ENCODE measurements at places on chromosomes 2 and 18.

DNA sequence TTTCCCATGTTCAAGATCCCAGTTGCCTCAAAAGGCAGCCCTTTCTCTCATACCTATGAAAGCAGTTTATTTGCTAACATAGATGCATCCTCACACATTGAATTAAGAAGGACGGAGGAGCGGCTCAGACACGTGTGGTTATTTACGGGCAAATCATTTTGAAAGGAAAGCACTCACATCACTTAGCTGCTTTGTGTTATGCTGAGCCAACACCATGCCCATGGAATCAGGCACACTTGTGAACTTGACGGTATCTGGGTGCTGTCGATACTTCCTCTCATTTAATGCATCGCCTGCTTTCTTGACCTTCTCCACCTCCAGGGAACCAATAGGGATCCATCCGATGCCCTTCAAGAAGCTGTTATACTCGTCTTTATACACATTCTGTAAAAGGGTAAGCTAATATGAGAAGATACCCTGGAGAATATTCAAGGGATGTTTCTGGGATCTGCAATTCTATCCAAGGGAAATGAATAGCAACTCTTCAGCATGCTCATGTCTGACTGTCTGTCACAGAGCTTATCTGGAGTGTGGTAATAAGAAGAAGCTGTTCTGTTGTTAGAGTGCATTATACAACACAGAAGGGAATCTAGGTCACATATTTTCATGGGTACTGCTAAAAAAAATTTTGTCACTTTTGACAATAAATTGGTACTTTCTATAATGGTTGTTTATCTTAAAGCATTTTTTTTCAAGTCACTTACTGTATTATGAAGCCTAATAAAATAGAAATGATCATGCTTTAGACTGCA is 63.3 kb downstream of the NEB start:
- DNase-seq, result no peak

DNA sequence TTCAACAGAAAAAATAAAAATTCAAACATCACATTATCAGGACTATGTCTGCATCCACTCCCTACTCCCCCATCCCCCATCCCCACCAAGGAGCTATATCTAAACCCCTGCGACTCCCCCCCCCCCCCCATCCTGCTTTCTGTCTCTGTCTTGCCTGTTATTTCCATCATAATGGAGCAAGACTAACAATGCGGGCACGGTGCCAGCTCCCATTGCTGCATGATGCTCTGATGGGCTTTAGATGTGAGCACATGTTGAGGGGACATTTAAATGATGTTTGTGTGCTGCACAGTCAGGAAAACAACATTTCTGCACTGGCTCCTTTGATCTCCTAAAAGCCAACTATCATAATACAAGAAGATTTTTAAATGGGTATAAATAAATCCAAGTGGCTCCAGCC is 644.2 kb upstream of the SETBP1 start:
- no peak for DNase-seq

DNA sequence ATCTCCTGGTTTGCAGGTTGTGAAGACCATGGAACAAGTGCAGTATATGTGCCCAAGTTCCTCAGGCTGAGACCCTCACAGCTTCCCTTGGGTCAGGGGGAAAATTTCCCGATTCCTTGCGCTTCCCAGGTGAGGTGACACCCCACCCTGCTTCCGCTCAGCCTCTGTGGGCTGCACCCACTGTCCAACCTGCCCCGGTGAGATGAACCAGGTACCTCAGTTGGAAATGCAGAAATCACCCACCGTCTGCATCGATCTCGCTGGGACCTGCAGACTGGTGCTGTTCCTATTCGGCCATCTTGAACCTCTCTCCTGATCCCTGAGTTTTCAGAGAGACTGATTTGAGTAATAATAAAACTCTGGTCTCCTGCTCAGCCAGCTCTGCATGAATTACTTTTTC is 30.6 kb downstream of the CHCHD5 start:
- no peak for DNase-seq

- DNase-seq, result no peak
These were observed 155.9 kb downstream of the WDPCP start for GRCh38 chr2:63432373-63432772.

- no peak for DNase-seq
These were observed 11.2 kb upstream of the STK17B start for GRCh38 chr2:196182439-196183171.

All from activated CD4-positive, alpha-beta T cell treated with anti-CD3 and anti-CD28 coated beads, Interleukin-2, amount 50 U/mL, for 48 hours (primary cell).